ENCODE measurements at places on chromosomes 11 and 22.

DNA sequence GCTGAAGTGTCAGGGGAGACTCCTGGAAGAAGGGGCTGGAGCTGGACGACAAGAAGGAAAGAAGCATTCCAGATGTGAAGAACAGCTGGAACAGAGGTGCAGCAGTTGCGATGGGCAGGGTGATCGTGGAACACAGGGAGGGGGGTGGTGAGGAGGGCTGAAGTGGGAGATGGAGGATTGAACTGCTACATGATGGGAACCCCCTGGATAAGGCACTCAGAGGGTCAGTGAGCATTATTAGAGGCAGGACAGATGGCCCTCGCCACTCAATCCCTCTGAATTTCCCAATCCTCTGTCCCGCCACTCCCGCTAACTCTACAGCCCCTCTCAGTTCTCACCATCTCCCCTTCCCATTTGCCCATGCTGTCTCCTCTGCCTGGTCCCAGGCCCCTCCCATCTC is 14.0 kb downstream of the SERPINH1 start:
- DNase-seq, result no peak

DNA sequence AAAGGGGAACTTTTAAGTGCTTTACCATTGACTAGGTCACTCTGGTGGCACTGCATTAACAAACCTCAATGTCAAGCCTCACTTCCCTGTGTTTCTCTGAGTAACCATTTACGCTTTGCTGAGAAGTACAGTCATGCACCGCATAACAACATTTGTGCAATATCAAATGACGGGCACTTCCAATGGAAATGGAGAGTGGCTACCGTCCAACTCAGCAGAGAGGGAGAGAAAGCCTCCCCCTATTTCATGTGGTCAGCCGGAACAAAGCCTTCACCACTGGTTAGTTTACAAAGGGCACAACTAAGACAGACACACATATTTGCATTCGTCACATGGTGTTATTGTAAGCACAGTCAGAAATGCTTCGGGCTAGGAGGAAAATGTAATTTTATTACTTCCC is 117.3 kb downstream of the RASSF10 start:
- DNase-seq, result no peak

GRCh38 chr11:70068950-70069349 is 9.2 kb upstream of the ANO1 start:
- DNase-seq, result no peak

DNA sequence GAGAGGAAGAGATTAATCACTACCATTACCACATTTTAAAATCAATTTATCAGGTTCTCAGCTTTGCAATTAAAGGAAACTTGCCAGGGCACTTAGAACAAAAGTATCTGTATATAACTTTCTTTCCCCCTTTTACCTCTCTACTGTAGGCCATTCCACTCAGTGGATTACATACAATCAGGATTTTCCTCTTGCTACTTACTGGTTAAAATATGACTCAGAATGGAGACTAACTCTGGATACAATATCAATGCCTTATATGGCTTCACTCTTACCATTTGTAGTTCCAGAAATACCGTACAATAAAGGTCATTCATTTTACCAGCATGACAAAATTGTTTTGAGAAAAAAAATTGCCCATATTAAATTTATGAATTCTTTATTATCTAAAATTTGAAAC is 706.8 kb downstream of the KCNA4 start:
- DNase-seq, result no peak

DNA sequence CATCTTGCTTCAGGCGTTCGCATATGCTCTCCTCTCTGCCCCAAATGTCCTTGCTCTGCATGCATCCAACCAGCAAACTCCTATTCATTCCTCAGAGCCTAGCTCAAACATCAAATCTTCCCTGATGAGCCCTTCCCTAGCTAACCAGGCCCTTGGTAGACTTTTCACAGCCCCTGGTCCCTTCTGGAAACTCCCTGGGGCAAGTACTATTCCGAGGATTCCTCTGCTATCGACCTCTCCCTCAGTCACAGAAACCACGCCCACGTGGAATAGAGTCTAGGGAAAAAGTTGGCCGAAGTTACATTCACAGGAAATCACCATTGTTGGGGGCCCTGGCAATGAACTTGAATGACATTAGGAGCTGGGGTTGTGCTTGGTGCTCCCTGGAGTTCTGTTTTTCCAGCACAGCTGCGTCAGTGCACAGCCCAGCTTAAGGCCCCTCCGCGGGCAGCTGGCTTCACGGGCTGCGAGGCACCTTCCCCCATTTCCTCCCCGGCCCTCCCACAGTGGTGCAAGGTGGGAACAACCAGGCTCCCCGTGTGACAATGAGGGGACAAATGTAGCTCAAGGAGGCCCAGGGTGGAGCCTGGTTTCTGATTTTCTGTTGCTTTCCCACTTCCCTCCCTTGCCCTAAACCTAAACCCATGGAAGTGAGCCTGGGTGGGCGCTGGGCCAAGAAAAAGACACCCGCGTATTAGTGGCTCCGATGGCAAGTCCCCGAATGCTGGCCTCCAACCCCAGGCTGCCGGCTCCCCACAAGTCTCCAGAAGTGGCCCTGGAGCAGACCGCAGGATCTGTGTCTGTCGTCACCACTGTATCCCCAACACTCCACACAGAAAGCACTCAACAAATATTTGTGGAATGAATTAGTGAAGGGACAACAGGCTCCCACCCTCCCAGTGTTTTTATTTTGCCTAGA is 4.3 kb upstream of the ATP5MGL start:
- no peak for DNase-seq

- no peak for DNase-seq
Observed at GRCh38 chr11:72605973-72606747, 68.1 kb downstream of the PDE2A start.

All from ascending aorta (tissue), 2 donors.